Left renal pelvis (tissue), 4 donors: ENCODE measurements at places on chromosomes 16 and 17. TPM values are rescaled to one million over a fixed set of nuclear protein-coding genes. Genes with fewer than 3 reads are reported as not detected.

GRCh38 chr16:49554681-49555080 is 181.1 kb downstream of the C16orf78 start:
- DNase-seq: no peak

DNA sequence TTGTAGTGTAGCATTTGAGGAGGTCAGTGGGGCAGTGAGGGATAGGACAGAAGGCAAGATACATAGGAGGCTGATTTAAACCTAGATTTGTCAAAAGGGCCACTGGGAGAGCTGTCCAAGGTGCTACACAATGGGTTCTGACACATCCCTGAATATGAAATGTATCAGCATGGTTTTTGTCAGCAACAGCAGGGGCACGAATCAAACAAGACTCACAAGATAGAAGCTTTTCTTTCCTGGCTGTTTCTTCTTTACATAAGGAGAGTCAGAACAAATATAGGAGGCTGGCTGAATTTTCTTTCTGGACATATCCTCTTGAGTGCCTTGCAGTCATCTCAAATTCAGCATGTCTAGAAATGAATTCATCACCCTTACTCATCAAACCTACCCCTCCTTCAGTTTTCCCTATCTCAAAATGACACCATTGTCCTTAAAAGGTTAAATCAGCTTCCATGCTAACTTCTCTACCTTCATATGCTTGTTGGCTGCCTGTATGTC is 130.5 kb downstream of the NPIPB5 start:
- no peak for DNase-seq

DNA sequence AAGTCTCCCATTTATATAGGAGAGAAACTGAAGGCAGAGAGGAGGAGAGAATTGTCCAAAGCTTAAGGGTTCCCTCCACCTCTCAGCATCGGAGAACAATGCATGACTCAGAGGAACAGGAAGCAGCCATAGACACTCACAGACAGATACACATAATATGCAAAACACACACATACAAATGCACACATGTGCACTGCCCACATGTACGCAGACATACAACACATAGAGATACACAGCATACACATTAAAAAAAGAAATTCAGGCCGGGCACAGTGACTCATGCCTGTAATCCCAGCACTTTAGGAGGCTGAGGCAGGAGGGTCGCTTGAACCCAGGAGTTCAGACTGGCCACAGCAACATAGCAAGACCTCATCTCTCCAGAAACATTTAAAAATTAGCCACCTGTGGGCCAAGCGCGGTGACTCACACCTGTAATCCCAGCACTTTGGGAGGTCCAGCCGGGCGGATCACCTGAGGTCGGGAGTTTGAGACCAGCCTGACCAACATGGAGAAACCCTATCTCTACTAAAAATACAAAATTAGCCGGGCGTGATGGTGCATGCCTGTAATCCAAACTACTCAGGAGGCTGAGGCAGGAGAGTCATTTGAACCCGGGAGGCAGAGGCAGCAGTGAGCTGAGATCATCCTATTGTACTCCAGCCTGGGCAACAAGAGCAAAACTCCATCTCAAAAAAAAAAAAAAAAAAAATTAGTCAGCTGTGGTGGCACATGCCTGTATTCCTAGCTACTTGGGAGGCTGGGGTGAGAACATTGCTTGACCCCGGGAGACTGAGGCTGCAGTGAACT is 11.3 kb downstream of the ERAL1 start:
- no peak for DNase-seq

DNA sequence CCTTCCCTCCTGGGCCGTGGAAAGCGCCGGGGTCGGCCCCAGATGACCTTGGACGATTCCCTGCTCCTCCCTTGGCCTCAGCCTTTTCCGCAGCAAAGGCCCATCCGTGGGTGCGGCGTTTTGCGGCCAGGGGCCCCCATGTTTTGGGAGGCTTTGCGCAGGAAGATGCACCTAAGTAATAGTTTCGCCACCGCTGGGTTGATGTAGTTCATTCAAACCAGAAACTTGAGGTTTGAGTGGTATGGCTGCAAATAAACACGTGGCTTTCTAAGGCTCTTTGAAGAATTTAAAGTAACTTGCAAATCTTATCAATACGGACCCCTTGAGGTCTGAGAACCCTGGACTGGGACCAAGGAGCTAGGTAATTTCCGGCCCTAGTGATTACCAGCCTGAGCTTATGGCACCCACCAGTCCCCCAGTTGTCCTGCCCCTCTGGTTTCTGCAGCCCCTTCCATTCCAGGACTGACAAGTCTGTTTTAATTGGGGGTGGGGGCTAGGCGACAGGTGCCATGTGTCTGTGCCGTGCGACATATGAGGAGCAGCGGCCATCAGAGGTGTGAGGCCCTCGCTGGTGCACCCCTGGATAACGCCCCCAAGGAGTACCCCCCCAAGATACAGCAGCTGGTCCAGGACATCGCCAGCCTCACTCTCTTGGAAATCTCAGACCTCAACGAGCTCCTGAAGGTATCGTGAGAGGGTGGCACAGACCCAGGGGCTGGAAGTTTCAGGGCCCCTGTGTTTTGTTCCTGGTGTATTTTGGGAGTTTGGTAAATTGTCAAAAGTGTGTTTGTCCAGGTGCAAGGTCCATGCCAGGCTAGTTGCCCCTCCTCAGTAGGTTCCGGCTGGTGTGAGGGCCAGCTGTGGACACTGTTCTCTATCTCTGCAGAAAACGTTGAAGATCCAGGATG is 834 bp downstream of the MRPL12 start:
- DNase-seq: no peak

DNA sequence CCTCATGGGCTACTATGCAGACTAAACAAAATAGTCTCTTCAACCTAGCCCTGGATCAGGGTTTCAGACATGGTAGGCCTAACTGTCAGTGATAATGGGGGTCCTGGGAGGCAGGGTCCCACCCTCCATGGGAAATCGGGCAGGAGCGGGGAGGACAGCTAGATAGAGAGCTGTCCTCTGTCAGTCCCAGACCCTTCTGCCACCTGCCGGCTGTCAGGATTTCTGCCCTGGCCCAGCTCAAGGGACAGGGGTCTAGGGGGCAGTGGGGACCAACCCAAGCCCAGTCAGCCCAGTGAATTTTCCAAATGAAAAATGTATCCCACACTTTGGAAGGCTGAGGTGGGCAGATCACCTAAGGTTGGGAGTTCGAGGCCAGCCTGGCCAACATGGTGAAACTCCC is 5.3 kb downstream of the CA7 start:
- DNase-seq: no peak

- DNase-seq: no peak
Observed at GRCh38 chr16:56263711-56264608, 72.7 kb downstream of the GNAO1 start.

GRCh38 chr16:31880322-31880979 is 6.8 kb downstream of the ZNF267 start:
- DNase-seq: no peak

GRCh38 chr17:42322382-42323267 is 34.3 kb downstream of the STAT5A start:
- DNase-seq: peak; percentile 79

The C16orf92 gene
- polyA plus RNA-seq: not detected

The UTS2R gene
- 1.2 TPM for polyA plus RNA-seq
